ENCODE measurements at places on chromosomes 12 and 14.

- peak; percentile 66 for DNase-seq
Measured at GRCh38 chr14:24036169-24036962, 15.4 kb upstream of the CARMIL3 start.

DNA sequence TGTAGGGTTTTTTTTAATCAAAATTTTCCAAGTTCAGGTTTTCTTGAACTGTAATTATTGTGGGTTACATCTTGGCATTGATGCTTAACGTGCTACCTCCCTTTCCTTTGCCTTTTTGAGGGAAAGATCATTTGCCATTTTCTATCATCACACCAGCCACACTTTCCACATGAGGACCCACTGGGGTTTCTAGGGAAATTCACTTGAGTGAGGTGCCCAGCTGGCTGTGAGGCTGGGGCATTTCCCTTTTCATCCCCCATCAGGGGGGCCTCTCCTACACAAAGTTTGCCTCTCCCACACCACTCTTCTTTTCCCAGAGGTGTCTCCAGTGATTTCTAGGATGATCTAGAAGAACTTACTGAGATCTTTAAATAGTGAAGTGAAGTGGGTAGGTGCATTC is 335.7 kb downstream of the BMP4 start:
- DNase-seq: no peak

- DNase-seq: peak; percentile 11
Measured at GRCh38 chr14:103558071-103558882, 4.2 kb downstream of the BAG5 start.

GRCh38 chr14:58626431-58626831 is 11.3 kb upstream of the DACT1 start:
- DNase-seq: peak; percentile 91

GRCh38 chr12:132390287-132391076 is 61.1 kb upstream of the GALNT9 start:
- no peak for DNase-seq

DNA sequence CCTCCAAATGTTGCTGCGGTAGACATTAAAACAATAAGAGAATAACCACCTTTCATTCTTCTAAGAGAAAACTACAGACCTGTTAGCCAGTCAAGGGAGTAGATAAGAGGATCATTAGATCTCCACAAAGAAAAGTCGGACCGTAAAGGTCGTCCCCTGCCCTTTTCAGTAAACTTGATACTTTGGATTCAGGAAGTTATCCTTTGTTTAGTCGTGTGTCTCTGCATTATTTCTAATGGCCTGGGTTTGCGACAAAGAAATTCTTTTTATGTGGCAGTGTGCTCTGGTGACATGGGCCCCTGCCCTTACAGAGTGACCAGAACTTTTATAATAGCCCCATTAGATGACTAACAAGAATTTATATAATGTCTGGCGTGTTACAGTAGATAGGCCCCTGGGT is 44.6 kb upstream of the EVL start:
- DNase-seq: no peak

- DNase-seq: no peak
Measured at GRCh38 chr12:32161058-32161457, 54.4 kb downstream of the BICD1 start.

GRCh38 chr12:52228366-52228765 is 4.7 kb upstream of the KRT7 start:
- peak; percentile 50 for DNase-seq

- no peak for DNase-seq
Measured at GRCh38 chr12:27237790-27238771, 6.0 kb upstream of the STK38L start.

DNA sequence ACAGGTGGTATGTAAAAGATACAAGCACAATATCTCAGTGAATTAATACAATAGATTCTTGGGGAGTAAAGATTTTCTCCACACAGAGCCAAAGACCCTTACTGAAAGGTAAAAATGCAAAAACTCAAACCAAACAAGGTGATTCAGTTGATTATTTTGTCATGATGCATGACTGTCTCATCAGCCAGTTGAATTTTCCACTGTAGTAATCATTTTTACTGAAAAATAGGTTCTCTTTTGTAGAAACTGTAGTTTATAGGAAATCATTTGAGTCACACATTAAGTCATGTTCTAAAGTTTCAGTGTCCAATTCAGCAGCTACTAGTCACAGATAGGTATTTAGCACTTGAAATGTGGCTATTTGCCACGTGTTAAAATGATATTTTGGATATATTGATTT is 53.6 kb downstream of the PPFIA2 start:
- no peak for DNase-seq

DNA sequence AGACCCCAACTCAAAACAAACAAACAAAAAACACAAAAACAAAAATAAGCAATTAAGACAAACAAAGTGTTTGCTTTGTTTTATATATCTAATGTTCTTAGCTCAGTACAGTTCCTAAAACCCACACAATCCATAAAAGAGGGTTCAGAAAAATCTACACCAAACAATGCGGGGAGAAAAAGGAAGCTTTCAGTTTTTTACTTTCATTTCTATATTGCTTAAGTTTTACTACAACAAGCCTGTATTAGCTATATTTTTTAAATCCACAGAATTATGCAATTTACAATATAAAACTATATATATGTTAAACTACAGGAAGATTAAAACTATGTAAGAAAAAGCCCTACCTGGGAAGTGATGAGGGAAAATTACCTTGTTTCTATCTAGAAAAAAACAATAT is 41.4 kb downstream of the CLIP1 start:
- DNase-seq: no peak

GRCh38 chr12:48454667-48455066 is 17.7 kb upstream of the ANP32D start:
- DNase-seq: no peak

- DNase-seq: peak; percentile 83
Measured at GRCh38 chr12:106138633-106139421, at the start of gene NUAK1. Gene NUAK1, minus strand, starts transcription at chr12:106138954. Its CDS starts 301 bp downstream, at chr12:106138653.

GRCh38 chr12:56629459-56630179 is 507 bp downstream of the BAZ2A start:
- DNase-seq: peak; percentile 8

DNA sequence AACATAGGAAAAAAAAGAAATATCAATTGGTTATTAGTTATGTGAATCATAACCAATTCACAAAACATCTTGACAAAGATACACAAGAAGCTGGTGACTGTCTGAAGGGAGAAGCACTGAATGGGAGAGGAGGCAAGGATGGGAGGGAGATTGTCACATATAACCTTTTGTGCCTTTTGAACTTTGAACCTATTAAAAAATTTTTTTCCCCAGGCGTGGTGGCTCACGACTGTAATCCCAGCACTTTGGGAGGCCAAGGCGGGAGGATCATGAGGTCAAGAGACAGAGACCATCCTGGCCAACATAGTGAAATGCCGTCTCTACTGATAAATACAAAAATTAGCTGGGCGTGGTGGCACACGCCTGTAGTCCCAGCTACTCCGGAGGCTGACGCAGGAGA is 12.6 kb downstream of the DYNLL1 start:
- no peak for DNase-seq

- DNase-seq: no peak
Measured at GRCh38 chr14:81153187-81153586, 67.6 kb downstream of the GTF2A1 start.

DNA sequence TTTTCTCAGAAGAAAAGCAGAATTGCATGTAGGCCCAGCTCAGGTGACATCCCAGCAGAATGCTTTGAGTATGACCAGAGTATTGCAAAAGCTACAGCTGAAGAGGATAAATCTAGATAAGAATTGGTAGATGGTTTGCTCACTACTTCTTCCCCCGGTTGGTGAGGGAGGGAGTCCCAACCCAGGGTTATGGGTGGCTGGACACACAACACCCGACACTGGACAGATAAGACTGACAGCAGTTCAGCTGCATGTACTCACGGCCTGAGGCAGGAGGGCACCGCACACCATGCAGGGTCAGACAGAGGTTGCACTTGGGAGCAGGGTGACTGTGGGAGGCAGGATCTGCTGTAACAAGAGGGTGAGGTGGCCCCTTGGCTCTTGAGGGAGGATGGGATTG is 1.7 kb upstream of the CLEC4C start:
- no peak for DNase-seq

Data from fibroblast of skin of right quadriceps (primary cell).